ENCODE measurements at places on chromosomes 2 and 18. TPM values are rescaled to one million over a fixed set of nuclear protein-coding genes. Genes with fewer than 3 reads are reported as not detected.

DNA sequence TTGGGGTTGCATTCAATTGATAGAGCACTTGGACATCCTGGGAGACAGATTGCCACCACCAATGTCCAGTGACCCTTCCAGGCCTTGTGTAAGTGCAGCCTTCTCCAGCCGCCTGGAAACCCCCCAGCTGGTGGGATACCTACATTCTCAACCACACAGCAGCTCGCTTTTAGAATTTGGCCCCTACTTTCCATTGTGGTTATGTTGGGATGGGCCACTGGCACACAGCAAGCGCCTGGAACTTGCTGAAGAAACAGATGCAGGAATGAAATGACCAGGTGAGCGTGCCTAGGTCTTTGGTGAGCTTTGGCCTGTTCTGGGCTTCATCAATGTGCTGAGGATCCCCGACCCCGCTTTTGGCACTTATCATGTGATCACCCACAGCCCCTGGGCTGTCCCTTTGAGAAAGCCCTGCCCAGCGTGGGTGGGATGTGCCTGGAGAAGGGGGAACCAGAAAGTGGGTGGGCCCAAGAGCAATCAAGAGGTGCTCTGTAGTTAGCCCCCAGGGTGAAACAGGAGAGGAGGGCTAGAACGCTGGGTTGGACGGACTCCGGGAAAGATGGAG lies 16.0 kb upstream of the NTSR2 start:
- no peak for DNase-seq

Gene CAPN14
- 0.07 TPM for polyA plus RNA-seq

- no peak for DNase-seq
Observed at GRCh38 chr2:126482582-126483464, 173.1 kb upstream of the GYPC start.

GRCh38 chr2:37709111-37709510 lies 37.7 kb upstream of the CDC42EP3 start:
- no peak for DNase-seq

Gene ACMSD
- polyA plus RNA-seq, result 37.0 TPM

GRCh38 chr2:45857867-45858520 lies 206.5 kb downstream of the PRKCE start:
- no peak for DNase-seq

Gene ASXL3
- 7.9 TPM for polyA plus RNA-seq

DNA sequence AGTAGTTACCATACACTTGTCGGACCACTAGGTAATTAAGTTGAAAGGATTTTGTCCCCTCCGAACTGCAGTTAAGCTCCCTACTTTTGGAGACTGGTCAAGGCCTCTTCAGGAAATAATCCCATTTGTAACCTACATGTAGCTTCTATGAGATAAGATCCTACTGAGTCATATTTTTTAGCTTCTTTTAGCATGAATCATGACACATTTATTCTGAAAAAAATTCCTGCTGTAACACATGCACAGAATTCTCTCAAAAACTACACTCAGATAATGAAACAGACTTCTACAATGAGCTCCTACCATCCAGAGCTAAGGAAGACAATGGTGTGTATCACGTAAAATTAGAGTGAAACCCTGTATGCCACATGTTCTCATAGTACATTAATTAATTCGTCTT lies 100.7 kb upstream of the CCDC195 start:
- no peak for DNase-seq

Gene TMEM214
- 62.3 TPM for polyA plus RNA-seq

DNA sequence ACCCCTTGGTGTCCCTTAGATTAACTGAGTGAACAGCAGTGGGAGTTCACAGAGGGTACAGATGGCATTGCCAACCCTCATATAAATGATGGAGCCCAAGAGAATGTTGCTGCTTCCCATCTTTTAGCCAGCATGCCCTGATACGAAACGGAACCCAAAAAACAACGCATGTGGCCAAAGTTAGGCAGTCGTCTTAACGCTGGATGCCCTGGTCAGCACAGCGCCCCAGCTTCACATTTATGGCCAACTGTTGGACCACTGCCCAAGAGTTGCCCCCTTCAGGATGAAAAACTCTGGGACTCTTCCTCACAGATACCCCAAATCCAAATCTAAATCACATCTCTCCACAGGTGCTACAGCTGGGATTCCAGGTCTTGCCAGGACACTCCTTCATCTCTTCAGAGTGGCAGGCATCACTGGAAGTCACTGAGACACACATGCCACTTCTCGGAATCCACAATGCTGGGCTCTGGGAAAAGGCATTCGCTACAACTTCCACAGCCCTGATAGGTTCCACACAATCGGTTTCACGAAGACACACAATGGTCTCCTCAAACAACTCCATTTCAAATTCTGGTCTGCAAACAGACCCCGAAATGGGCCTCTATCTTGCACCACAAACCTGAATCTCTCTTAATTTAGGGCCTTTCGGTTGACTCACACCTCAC lies 44.6 kb downstream of the LONRF2 start:
- DNase-seq, result no peak

GRCh38 chr2:102061286-102061699 lies 69.5 kb downstream of the IL1R2 start:
- DNase-seq, result no peak

DNA sequence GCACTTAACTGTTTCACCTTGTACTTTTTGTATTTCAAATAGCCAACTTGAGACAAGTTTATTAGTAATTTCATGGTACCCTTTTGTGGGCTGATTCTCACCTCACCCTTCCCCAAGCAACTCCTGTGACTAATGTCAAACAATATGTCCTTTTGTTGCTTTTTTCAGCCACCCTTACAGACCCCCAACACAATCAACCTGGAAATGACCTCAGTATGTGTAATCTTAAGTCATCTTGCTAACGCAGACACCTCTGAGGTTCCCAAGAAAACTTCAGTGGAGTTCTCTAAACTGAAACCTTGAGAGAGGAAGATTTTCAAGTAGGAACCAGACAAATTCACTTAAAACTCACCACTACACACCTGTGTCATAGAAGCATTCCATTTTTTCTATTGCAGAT lies 69.5 kb downstream of the KYNU start:
- DNase-seq, result no peak

Gene MYOM1
- polyA plus RNA-seq, result 7.8 TPM

Gene PDE11A
- polyA plus RNA-seq, result 8.3 TPM

Data from renal pelvis (tissue), 12 donors.